ENCODE measurements at places on chromosomes 7 and 10.

DNA sequence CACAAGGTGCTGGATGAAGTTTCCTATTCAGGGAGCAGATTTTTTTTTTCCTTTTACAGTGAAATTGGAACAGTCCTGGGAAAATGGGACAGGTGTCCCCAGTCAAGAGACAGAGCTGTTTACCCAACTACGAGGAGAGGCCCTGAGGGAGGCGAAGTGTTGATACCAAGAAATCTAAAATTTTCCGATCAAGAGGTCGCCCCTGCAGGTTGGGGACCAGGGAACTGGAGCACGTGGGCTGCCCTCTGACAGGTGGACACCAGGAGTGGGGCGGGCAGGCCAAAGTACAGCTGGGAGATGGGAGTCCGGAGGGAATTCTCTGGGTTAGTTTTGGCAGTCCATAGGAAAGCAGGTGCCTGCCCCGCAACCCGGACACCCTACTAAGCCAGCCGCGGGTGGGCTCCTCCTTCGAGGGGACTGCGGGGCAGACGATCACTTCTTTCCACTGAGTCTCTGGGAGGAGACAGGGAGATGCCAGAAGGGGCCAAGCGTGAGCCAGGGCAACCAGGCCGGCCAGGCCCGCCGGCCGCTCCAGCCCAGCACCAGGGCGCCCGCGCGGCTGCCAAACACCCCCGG lies 965 bp upstream of the CAMK1D start:
- DNase-seq: no peak

- no peak for DNase-seq
Measured at GRCh38 chr10:90858461-90858968, 676 bp upstream of the HTR7 start.

DNA sequence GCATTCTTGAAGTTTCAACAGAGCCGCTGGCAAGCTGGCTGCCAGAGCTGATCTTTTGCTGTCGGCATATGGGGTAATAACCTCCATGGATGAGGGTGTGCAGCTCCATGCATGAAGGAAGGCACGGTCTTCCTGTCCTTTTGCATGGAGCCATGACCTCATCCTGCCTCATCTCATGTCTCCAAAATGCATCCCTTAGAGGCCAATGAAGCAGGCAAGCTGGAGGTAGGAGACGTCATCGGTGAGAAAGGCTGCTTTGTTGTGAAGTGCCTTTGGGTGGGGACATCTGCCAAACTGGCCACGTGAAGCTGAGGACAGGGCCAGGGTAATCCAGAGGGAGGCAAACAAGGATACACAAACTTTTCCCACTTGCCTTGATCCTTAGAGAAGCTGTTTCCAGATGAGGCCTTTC lies 161.5 kb upstream of the TBX20 start:
- DNase-seq: no peak

DNA sequence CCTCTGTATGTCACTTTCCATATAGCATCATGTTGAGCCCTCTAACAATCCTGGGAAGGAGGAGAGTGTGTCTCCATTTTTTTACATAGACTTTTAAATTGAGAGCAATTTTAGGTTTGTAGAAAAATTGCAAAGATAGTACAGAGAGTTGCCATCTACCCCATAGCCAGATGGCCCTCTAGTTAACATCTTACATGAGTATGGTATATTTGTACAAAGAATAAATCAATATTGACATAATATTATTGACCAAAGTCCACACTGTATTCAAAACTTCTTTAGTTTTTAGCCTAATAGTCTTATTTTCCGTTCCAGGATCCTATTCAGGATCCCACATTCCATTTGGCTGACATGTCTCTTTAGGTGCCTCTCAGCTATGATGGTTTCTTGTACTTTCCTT lies 274.6 kb upstream of the PLPP4 start:
- no peak for DNase-seq

DNA sequence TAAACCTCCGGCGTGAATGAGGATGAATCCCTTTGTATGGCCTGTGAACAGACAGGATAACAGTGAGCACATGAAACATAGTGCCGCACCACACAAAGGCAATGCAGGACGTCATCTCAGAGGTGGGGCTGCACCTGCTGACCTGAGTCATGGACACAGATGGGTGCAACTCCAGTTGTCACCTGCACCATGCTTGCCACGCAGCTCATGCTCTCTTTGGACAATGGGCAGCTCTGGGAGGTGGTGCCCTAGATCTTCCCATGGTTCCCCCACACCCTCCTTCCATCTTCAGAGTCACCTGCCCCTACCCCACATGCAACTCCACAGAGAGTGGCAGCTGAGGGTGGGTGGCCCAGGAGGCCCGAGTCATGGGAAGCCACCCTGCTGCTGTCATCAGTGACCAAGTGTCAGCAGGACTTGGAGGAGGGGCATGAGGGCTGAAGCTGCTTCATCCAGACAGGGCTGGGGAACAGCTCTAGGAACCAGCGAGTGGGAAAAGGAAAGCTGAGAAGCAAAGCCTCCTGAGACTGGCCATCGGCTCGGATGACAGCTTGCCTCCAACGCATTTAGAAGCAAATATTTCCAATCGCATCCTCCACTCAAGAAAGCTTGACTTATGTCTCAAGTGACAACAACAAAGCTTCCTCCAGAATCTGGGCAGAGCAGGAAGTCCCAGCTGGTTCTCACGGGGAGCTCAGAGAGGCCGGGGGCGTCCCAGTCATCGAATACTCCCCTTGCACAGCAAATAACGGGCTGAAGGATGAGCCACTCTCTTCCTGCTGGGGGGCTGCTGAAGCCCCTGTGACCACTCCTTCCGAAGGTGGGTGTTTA lies 27.1 kb downstream of the VIPR2 start:
- no peak for DNase-seq

Data from stimulated activated CD8-positive, alpha-beta memory T cell treated with anti-CD3 and anti-CD28 coated beads, Interleukin-2, amount 100 ng/mL, for 1 hour (primary cell).